NCI-H1105 (cell line): ENCODE measurements at places on chromosomes 3 and 15.

- DNase-seq, result no peak
Observed at GRCh38 chr3:186273586-186273985, 88.4 kb downstream of the DGKG start.

DNA sequence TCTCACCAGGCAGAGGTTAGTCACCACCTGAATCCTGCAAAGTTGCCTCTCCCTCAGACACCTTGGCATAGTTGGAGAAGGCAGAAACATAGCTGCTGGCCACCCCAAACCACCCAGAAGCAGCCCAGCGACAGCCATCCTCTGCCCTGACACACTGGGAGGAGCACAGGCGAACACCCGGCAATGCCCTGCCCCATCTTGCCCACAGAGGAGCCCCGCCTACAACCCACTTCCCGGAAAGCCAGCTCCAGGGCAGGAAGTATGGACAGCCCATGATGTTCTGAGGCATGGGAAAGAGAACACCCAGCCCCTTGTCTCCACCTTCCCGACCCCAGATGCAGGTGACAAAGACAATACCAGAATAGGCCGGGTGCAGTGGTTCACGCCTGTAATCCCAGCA is 12.6 kb upstream of the SHISA5 start:
- DNase-seq, result no peak

- peak; percentile 34 for DNase-seq
Observed at GRCh38 chr3:38651153-38651789, 1.8 kb upstream of the SCN5A start.

DNA sequence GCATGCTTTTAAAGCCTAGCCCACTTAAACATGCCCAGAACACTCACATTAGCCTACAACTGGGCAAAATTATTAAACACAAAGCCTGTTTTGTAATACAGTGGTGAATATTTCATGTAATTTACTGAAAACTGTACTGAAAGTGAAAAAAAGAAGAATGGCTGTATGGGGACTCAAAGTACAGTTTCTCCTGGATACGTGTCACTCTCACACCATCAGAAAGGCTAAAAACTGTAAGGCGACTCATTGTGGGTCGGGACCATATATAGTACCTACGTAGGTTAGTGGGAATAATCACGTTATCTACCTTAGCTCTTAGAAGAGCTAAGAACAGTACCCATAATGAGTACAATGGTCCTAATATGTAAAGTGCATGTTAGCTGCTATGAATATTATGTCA is 80.2 kb upstream of the SPATA12 start:
- DNase-seq, result no peak

- no peak for DNase-seq
Observed at GRCh38 chr3:22609139-22609538, 594.0 kb upstream of the UBE2E2 start.

DNA sequence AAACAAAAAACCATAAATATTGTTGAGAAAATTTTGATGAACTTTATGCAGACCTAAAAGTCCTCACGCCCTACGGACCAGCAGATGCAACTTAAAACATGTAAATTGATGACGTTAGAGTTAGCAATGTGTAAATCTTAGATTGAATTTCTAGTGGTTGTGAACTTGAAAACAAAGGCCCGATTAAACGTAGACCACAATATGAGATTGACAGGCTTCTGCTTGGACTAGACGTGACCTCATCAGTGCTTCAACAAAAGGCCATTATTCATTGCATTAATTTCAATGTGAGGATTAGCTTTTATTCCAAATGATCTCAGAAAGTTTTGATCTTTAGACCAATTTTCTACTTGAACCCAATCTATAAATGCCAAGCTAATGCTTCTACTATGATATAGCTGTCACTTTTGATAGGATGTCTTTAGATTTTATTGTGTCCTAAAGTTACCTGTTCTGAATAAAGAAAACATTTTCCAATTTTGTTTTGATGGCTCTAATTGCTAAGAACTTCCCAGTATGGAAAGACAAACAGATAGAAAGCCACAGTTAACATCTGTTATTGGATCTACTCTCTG is 55.4 kb upstream of the SPPL2A start:
- no peak for DNase-seq
